ENCODE measurements at places on chromosomes 3 and 15.

DNA sequence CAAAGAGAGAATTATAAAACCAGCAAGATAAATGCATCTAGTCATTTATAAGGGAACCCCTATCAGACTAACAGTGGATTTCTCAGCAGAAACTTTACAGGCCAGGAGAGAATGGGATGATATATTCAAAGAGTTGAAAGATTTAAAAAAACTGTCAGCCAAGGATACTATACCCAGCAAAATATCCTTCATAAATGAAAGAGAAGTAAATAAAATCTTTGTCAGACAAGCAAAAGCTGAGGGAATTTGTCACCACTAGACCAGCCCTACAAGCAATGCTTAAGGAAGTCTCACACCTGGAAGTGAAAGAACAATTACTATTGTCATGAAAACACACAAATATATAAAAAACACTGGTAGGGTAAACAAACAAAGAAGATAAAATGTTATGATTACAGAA is 113.4 kb upstream of the FAM3D start:
- DNase-seq = no peak

- no peak for DNase-seq
Observed at GRCh38 chr3:115785782-115786181, 162.5 kb downstream of the GAP43 start.

DNA sequence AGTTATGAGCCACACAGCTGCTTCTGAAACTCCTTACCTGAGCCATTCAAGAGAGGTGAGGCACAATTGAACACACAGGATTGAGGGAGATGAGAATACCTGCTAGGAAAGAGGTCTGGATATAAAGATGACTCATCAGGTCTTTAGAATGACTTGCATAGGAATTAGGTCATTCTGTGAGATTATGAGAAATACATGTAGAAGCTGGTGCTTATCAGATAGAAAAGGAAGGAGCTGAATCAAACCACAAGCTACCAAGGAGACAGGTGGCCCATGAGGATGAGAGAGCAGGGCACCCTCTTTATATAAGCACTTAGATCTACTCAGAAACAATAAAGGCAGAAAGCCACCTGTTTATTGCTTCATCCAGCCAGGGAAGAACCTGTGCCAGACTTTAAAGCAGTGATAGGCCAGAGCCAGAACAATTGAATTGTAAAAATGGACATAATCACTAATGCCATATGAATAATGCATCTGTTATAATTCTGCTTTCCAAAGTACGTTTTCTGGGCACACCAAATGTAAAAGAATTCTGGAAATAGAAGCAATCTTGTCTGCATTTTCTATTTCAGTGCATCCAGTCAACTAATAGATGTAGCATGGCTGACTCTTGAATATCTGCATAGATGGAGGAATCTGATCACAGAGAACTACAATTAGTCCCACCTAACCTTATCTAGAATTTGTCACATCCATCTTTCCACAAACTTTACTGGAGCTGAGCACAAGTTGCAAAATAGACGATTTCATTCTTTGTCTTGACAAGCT is 74.9 kb downstream of the PIK3R4 start:
- peak; percentile 21 for DNase-seq

DNA sequence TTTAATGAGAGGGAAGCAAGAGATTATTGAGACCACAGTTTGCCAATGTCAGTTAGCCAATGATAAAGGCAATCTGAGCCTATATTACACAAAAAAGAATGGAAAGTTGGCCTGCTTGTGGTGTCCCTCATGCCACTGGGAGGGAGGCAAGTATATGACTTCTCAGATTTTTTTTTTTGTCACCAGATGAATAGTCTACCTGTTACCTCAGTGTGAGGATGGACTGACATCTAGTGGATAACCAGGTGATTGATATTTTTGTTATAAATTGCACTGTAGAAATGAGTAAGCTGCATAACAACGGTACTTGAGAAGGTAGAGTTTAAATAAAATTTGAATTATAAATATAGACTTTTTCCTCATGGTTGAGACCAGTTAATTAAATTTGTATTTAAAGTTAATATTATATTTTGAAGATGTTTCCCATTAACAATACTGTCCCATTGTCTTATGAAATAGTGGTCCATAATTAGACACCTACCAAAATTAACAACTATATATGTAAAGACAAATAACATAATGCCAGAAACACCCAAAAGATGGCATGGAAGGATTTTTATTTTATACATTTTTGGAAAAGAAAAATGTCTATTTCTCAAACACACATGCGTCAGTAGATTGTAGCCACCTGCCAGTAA is 237.8 kb upstream of the GADL1 start:
- DNase-seq = no peak

DNA sequence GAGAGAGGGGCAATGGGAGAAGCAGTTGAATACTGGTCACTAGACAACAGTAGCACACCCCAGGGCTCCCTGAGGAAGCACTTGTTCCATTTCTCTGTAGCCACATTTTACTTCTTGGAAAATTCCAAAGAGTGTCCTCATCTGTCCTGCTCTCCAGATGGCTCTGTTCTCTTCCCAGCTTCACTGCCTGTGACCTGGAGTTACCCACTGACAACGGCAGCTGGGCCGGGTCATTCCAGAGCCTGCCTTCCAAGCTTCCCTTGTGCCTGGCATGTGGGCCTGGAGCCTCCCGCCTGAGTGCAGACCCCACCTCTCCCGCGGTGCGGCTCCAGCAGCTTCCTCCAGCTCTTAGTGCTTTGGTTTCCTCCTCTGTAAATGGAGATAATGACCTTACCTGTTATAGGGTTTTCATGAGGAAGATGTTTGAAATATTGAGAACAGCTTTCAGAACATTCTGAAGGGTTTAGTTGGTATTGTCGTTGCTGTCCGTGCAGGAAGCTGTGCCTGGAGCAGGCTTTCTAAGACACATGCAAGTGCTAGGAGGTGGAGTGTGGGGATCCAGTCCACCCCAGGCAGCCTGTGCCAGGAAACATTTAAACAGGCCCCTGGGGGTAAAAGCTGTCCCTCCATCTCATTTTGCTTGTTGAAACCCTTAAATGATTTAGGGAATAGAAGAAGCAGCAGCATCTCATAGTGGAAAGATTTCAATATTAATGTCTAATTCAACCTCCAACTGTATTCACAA is 24.8 kb downstream of the EFCC1 start:
- no peak for DNase-seq

DNA sequence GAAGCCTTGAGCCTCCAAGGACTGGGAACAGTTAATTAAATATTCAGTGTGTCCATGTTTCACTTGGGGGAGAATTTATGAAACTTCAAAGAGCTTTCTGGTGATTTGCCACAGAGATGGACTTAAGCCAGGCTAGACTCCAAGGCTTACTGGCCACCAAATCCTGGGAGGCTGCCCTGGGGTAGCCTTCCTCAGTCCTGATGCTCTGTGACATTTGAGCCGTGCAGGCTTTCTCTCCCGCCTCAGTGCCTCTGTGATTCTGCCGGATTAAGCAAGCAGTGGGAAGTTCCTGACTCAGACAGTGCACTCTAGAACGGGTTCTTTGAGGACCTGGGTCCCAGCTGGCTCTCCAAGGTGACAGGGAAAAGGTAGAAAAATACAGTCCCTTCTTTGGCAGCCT is 314.7 kb upstream of the ICE2 start:
- DNase-seq = no peak

DNA sequence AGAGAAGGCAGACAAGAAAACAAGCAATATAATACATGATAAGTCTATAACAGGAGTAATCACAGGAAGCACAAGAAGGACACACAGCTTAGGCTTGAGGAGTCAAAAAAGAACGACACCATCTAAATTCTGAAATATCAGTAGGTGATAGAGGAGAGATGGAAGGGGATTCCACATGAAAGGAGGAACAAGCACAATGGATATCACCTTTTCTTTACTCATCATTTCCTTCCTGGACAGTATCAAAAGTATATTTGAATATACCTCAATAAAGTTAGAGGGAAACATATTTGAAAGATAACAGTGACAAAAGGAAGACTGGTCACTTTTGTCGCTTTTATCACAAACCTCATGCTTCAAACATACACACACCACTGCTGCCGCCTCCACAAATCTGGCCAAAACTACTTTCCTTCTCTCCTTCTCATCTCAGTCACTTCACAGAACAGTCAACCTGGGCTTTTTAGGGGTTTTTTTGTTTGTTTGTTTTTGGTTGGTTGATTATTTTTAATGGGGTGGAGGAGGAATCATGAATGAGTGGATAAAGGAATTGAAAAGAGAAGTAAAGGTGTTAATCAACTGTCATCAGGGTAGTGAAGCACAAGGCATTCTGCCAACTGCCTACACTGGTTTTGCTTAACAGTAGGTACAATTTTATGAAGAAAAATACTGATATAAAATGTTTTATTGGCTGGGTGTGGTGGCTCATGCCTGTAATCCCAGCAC is 18.5 kb downstream of the DENND4A start:
- no peak for DNase-seq

- DNase-seq = no peak
Observed at GRCh38 chr3:169998668-169999131, 32.1 kb downstream of the SEC62 start.

DNA sequence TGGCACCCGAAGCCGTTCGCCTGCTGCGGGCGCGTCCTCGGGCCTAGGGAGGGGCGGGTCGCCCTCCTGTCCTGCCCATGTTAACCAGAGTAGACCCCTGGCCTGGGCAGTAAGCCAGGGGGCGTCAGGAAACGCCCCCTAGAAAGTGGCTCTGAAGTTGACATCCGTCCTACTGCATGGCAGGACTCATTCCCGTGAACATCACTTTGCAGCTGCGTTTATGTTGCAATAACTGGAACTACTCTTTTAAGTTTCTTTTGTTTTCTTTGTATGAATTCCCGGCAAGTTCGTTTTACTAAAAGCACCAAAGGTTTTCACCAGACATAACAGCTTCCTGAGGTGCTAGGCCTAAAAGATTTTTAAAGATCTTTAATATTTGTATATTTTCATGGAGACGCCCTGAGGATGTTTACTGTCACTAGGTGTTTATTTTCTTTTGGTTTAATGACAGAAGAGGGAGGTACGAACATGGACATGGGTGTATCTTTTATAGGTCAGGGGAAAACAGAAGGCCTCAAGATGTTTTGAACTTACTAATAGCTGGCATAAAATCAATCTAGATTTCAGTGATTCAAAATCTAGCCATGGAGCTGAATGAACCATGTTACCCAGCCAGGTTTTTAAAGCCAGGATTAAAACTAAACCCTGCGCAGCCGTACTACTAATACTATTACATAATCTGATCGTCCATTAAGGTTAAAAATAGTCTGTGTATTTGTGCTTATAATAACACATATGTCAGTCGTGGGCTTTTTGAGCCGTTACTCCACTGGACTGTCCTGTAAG is 1.0 kb downstream of the C15orf61 start:
- DNase-seq = no peak

DNA sequence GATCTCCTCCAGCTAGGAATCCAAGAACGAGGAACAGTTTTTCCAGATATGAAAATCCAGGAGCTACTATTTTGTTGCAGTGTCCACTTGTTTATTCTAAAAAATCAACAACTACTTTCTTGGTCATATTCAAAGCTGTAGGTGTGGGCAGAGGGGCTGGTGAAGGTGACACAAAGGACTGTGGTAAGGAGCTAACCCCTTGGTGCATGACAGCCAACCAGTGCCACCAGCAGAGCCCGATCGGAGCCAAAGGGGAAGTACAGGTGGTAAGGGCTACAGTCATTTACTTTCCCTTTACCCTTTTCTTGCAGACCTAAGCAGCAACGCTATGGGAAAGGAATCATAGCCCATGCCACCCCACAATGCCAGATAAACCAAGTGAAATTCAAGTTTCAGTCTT is 30.7 kb downstream of the PLA1A start:
- no peak for DNase-seq

- DNase-seq = no peak
Observed at GRCh38 chr3:117063930-117064329, 354.4 kb downstream of the TUSC7 start.

GRCh38 chr15:55106155-55106554 is 90.6 kb downstream of the RSL24D1 start:
- no peak for DNase-seq

DNA sequence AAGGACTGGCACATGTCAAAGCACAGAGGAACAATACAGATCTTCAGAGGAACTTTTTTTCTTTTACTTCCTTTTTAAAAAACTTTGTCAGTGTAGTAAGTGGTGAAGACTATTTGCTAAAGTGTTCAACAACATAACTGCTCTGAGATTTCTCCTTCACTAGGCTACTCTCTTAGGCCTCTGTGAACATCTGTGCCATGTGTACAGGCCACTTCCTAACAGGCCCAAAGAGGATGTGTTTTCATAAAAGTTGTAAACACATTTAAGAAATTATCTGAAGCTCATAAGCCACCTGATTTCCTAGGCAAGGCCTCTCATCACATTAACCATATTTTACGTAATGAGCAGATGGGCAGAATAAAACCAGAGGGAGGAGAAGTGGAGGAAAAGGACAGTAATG is 235.4 kb downstream of the FHIT start:
- no peak for DNase-seq

- DNase-seq = no peak
Observed at GRCh38 chr3:30989276-30990030, 95.0 kb upstream of the GADL1 start.

GRCh38 chr3:165643425-165643824 is 193.8 kb downstream of the BCHE start:
- DNase-seq = no peak

DNA sequence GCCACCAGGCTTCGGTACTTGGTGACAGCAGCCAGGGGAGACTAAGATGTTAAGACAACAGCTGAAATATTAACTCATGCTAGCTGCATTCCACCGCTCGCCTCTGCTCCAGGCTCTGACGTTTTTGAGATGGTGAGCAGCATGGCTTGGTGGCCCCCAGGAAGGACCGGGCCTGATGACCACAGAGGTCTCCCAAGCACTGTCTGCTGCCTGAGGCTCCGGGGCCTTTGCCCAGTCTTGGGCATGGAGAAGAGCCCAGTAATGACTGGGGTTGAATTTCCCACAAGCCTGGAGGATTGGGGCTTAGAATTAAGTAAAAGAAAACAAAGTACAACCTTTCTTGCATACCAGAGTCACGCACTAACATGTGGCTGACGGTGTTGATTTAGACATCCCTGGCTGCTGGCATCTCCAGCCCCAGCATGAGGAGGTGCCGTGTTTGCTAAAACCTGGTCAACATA is 243.6 kb upstream of the LYSMD4 start:
- no peak for DNase-seq

DNA sequence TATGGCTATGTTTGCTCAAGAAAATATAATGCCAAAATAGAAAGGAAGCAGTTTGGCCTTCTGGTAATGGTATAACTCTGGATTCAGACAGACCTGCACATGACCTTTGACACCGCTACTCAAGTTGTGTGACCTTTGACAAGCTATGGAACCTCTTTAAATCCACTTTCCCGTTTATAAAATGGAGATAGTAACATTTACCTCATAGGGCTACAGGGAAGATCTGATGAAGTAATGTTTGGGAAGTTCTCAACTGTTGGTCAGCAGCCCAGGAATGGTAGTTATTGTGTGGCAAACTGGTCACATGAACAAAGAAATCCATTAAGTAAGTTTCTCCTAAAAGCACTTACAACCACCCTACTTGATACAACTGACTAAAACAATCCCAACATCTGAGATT is 95.1 kb upstream of the PHLDB2 start:
- DNase-seq = no peak

DNA sequence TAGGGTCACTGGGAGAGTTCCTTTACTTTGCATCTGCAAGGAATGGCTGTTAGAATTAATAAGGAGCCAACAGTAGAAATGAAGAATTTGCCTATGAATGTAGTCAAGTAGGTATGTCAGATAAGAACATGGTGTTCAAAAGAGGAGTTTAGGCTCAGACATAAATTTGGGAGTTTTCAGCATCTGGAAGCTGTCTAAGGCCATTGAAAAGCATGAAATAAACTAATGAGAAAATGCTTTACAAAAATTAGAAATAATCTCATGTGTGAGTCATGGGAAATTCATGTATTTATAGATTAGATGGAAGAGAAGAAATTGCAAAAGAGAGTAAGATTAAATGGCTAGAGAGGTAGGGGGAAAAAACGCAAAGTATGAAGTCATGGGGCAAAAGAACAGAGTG is 201.9 kb downstream of the DIPK2A start:
- DNase-seq = no peak
